ENCODE measurements at places on chromosomes 16 and 17.
A peak's percentile ranks its signal among the peaks of the same experiment; 100 is the strongest.

DNA sequence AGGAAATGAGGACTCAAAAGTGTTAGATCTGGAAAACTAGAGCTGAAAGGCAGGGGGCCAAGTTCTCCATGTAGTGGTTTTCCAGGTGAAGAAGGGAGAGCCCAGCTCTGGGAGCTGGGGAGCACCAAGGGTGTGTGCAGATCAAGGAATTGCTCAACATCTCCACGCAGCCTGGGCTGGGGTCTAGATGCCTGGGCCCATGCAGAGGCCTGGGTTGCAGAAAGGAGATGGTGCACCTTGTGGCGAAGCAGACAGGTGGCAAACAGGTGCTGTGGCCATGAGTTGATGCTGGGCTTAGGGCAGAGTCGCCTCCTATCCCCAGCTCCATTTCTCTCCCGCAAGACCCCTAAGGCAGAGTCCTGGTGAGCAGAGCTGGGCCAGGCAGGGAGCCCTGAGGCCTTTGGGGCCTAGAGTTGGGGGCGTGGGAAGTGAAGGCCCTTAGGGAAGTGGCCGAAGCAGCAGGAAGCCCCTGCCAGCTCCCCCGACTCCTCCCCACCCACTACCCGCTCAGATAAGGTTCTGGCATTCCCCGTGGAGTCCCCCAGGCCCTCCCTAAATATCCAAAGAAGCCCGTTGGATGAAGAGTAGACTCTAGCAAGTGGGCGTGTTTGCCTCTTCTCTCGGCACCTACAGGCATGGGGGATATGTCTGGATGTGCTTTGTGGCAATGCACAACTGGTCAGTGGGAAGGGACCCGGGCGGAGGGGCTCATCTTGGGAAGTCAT is 777 bp downstream of the FOXN1 start:
- no peak for DNase-seq

DNA sequence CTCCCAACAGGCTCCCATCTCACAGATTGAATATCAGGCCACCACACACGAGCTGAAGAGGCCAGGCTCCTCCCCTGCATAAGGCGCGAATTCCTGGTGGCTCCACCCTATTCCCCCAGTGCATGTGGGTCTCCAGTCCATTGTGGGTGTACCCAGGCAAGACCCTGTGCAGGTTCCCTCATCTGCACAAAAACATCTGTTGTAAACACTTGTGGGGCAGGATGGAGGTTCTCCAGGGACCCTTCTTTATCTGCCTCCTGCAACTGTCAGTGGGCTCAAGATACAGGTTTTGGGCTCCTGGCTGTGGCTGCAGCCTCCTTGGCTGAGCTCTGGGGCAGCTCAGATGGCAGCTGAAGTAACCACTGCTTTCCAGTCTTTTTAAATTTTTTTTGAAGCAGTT is 17.6 kb upstream of the LGALS9 start:
- no peak for DNase-seq

DNA sequence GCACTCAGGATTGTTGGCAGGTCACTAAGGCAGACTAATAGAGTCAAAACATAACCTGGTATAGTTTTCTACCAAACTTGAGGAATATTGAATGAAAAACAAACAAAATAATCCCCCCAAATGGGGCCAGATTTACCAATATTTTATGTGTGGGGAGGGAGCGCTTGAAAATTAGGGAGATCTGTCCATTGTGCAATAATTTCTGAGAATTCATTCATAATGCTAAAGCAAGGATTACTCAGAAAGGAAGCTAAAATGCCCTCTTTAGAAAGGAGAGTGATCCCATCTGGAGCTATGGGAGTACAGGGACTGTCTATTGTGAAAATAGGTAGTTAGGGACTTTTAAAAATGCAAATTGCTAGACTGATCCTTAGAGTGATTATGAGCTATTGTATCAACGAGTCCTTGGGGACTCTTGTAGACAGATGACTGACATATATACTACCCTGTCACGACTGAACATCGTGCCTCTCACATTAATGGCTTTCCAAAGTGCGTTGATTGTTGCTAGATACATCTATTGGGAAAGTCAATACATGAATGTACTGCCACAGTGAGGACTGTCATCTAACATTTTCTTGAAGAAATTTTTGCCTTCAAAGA is 193.6 kb downstream of the AATF start:
- no peak for DNase-seq

- DNase-seq = no peak
Observed at GRCh38 chr16:66933776-66934137, 445 bp downstream of the CIAO2B start.

GRCh38 chr16:53098526-53099317 is 43.9 kb downstream of the CHD9 start:
- peak; percentile 75 for DNase-seq

- peak; percentile 65 for DNase-seq
Observed at GRCh38 chr17:45318561-45319230, 1.9 kb upstream of the MAP3K14 start.

DNA sequence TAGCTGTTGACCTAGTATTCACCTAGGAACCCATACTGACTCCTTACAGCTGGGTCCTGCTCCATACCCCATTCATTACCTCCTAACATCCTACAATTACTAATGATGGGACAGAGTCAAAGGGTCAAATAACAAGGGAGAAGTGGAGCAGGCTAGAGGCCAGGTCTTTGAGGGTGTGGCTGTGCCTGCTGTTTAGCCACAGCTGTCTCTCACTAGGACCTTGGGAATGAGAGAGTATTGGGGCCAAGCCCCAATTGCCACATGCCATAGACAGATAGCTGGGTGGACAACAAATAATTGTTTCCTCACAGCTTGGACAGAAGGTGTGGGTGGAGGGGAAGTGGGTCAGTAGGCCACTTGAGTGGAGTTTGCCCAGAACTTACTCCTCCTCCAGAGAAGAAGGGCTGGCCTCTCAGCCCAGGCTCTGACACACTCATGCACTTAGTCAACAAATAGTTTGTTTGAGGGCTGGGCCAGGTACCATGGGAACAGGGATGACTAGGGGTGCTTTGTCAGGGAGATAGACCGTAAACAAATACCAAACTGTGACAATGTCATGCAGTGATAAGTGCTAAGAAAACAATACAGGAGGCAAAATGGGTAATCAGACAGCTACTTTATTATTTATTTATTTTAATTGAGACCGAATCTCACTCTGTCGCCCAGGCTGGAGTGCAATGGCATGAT is 10.2 kb upstream of the CENPT start:
- peak; percentile 65 for DNase-seq

GRCh38 chr17:79981661-79982101 is 54.0 kb downstream of the TBC1D16 start:
- no peak for DNase-seq

GRCh38 chr16:58862334-58863021 is 128.4 kb upstream of the GOT2 start:
- no peak for DNase-seq

DNA sequence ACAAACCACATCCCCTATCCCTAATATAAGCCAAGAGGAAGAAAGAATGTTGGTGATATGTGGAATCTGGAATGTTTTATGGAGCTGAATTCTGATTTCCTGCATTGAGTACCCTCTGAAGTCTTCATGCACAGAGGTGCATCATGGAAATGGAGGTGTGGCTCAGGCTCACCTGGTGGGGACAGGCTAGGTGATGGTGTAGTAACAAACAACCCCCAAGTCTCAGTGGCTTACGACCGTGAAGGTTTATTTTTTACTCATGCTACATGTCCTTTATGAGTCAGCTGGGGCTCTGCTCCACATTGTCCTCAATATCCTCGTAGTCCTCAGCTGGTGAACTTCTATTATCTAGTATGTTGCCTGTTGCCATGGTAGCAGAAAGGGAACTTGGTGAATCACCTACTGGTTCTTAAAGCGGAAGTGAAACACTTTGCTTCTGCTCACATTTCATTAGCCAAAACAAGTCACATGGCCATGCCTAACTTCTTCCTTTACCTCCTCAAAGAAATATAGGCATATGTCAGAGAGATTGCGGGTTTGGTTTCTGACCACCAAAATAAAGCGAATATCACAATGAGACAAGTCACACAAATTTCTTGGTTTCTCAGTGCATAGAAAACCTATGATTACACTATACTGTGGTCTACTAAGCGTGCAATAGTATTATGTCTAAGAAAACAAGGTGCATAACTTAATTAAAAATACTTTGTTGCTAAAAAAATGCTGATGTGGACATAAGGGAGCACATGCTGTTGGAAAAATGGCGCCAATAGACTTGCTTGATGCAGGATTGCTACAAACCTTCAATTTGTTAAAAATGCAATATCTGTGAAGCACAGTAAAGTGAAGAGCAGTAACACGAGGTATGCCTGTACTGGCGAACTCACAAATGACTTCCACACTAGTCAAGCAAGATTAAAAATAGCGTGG is at the start of gene PMFBP1:
TSS of gene PMFBP1 (minus strand) at position 51 of the 930 bp plus-strand sequence. CDS start 947 bp downstream, outside the sequence.
- DNase-seq = peak; percentile 27

DNA sequence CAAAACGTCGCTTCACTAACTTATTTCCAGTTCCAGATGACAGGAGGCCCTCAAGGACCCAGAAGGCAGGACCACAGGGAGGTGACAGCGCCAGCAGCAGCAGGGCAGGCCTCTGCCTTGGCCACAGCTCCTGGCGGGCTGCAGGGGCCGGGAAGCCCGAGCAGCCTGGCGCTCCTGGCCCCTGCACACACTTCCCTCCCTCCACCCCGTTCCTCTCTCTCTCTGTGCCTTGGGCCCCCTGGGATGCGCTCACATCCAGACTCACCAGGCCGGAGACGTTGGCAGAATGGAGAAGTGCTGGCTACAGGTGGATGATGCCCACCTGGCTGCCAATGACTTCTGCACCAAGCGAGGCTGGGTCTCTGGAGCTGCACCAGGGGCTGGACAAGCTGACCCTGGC is 12.7 kb downstream of the ZNF594 start:
- DNase-seq = no peak

DNA sequence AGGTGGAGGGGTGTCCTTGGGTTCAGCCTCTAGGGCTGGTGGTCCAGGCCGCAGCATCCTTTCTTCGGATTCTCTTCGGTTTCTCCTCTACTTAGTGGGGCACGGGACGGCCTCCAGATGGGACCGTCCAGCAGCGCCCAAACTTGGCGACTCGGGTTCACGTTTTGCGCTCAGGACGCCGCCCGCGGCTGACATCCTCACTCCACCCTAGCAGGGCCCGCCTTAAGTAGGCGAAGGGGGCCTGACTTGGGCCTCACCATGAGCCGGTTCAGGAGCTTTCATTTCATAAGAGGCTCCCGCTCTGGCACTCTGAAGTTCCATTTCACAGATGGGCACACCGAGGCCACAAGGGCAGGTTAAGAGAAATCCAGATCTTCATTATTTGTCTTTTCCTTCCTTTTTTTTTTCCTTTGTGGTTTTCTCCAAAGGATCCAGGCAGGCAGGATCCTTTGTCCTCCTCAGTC is 141.2 kb downstream of the SEC14L1 start:
- DNase-seq = peak; percentile 74

- peak; percentile 55 for DNase-seq
Observed at GRCh38 chr17:50816771-50817751, 18.3 kb upstream of the WFIKKN2 start.

- no peak for DNase-seq
Observed at GRCh38 chr17:56679115-56679776, 85.7 kb downstream of the NOG start.

- peak; percentile 53 for DNase-seq
Observed at GRCh38 chr16:4847774-4848587, 700 bp downstream of the UBN1 start.

- DNase-seq = no peak
Observed at GRCh38 chr17:49959183-49959935, 9.6 kb upstream of the DLX4 start.

DNA sequence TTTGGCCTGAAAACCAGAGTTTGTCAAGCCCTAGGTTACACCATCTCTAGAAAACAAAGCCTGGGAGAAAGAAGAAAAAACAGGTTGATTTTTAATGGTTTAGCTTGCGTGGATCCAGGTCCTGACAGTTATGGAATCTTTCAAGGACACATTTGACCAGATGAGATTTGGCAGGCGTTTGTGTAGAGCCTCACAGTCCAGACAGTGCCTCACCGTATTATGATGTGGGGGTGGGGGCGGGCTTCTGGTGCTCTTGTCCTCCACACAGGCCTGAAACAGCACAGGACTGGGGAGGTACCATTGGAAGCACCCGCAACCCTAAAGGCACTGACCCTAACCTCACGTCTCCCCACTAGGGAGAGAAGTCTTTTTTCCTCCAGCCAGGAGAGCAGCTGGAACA is 19.6 kb downstream of the MVP start:
- no peak for DNase-seq

DNA sequence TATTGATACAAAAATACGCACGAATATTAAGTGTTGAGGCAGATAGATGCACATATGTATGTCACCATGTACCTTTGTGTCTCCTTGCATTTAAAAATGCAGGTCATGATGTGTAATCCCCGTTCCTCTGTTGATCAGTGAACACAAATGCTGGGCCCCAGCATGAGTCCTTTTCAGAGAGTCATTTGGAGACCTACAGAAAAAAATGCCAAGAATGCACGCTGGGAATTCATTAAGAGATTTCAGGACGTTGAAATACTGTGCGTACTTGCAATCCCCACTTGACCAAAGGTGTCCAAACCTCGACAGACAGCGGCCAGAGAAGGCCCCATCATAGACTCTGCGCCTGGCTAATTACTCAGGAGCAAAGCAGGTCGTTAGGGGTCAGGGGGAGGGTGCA is 496.0 kb downstream of the MAF start:
- no peak for DNase-seq

GRCh38 chr17:81719410-81720266 is 7.6 kb downstream of the SLC25A10 start:
- no peak for DNase-seq

DNA sequence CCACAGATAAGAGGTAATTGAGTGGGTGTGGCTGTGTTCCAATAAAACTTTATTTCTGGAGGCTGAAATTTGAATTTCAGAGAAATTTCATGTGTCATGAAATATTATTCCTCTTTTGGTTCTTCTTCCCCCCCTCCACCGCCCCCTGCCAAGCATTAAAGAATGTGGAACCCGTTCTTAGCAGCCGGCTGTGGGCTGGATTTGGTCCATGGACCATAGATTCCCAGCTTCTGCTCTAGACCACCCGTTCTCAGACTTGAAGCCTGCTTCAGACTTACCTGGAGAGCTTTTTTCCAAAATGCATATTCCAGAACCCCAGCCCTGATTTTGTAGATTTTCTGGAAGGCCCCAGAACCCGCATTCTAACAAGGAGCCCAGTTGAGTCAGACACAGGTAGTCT is 15.1 kb upstream of the LASP1NB start:
- no peak for DNase-seq

GRCh38 chr16:60485872-60486489 is 1550.3 kb downstream of the CDH8 start:
- no peak for DNase-seq

DNA sequence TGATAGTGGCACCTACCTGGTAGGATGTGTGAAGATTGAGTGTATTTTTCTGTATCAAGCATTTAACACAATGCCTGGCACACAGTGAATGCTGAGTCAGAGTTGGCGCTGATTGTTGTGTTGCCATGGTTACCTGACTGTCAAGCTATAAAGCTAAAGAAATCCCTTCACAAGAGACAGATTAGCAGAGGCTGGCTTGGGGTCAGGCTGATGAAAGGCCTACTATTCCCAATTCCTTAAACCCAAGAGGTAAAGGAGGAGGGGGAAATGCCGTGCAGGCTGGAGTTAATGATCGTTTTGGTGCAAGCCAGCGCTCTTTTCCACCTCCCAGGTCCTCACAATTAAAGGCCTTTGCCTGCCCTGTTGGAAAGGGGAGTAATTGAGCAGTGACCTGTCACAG is 5.9 kb downstream of the CLEC19A start:
- no peak for DNase-seq

- DNase-seq = no peak
Observed at GRCh38 chr17:75350706-75351105, 54.8 kb downstream of the GRB2 start.

Data from colonic mucosa (tissue), 4 donors.